ENCODE measurements at places on chromosomes 3 and 15. TPM values are rescaled to one million over a fixed set of nuclear protein-coding genes. Genes with fewer than 3 reads are reported as not detected.
A peak's percentile ranks its signal among the peaks of the same experiment; 100 is the strongest.

- H3K27ac ChIP-seq = no peak overlapping the region
- no peak for DNase-seq
- no peak overlapping the region for H3K4me3 ChIP-seq
- H3K4me1 ChIP-seq = no peaks in the 10 kb centered on the region
- H3K27me3 ChIP-seq = no peaks in the 10 kb centered on the region
Observed at GRCh38 chr3:170999737-171000242, 26.7 kb downstream of the SLC2A2 start.

- no peaks in the 10 kb centered on the region for H3K36me3 ChIP-seq
- no peaks in the 10 kb centered on the region for H3K27me3 ChIP-seq
- DNase-seq = no peak
- no peak overlapping the region for H3K27ac ChIP-seq
- H3K4me1 ChIP-seq = no peaks in the 10 kb centered on the region
- no peak overlapping the region for H3K4me3 ChIP-seq
Observed at GRCh38 chr3:160458151-160458550, 8.6 kb upstream of the TRIM59 start.

DNA sequence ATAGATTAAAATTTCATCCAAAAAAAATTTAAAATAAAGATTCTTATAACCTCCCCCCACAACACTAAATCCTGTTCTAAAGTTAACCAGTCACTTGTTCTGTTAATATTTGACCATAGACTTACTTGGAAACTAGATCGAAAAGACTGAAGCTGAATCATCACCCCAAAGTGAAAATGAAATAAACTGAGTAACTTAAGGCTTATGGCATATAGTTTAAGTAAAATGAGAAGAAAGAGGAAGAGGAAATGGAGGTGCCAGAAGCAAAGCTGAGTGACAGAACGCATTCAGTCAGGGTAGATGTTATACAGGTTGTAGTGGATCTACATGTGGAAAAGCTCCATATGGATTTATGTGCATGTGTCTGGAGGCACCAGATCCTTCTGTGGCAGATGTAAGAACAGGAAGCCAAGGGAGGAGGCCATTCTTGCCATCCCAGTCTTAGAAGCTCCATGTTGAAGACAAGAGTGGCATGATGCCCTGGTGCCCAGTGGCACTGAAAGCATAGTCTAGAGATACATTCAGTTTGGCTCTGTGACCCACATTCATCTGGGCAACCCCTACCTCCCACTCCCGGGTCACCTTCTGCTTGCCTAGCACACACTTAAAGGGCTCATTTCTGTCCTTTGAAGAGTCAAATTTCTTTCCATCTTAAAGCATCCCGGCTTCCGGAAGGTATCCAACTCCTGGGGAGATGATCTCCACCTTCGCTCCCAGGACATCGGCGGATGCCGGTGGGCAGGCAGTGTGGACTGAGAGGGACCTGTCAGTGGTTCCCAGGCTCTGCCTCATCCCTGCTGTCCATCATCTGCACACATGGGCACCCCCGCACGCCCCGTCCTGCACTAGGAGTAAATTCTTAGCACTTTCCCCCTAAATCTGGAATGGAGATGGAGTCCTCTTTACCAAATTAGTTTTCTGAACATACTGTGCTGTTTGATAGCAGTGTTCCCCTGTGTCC, 90.8 kb downstream of the NEO1 start:
- DNase-seq = no peak
- no peaks in the 10 kb centered on the region for H3K27me3 ChIP-seq
- no peak overlapping the region for H3K4me3 ChIP-seq
- H3K4me1 ChIP-seq = peaks cover 8% of the 10 kb centered on the region
- no peak overlapping the region for H3K27ac ChIP-seq

- peaks cover 5% of the 10 kb centered on the region for H3K4me1 ChIP-seq
- no peak for DNase-seq
- H3K36me3 ChIP-seq = no peaks in the 10 kb centered on the region
- H3K4me3 ChIP-seq = no peak overlapping the region
- H3K27me3 ChIP-seq = no peaks in the 10 kb centered on the region
Observed at GRCh38 chr3:16795581-16795980, 89.2 kb upstream of the PLCL2 start.

- H3K4me1 ChIP-seq = no peaks in the 10 kb centered on the region
- no peak for DNase-seq
- no peaks in the 10 kb centered on the region for H3K27me3 ChIP-seq
- H3K4me3 ChIP-seq = no peak overlapping the region
Observed at GRCh38 chr3:110027446-110028080, 690.2 kb upstream of the DPPA4 start.

DNA sequence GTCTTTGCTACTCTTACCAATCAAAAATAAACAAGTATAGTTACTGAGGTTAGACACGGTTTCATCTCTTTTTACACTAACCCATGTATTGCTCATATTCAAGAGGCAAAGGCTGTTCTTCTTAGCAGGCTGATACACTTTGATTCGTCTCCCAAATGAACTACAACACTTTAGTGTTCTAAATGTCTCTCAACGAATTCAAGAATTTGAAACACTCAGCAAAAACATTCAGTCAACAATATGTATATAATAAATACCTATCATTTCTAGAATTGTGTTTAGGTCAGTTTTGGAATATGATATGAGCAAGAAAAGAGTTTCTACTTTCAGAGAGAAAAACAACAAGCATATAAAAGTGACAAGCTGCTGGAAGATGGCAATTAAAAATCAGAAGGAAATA, 669.6 kb upstream of the DPPA4 start:
- no peaks in the 10 kb centered on the region for H3K27me3 ChIP-seq
- no peaks in the 10 kb centered on the region for H3K4me1 ChIP-seq
- no peaks in the 10 kb centered on the region for H3K36me3 ChIP-seq
- no peak overlapping the region for H3K27ac ChIP-seq
- DNase-seq = no peak
- no peak overlapping the region for H3K4me3 ChIP-seq

- DNase-seq = no peak
- no peak overlapping the region for H3K4me3 ChIP-seq
- no peaks in the 10 kb centered on the region for H3K27me3 ChIP-seq
- no peak overlapping the region for H3K27ac ChIP-seq
- H3K4me1 ChIP-seq = no peaks in the 10 kb centered on the region
Observed at GRCh38 chr15:71189718-71190117, 74.4 kb downstream of the THSD4 start.

- H3K4me1 ChIP-seq = peaks cover 21% of the 10 kb centered on the region
- DNase-seq = no peak
- H3K27me3 ChIP-seq = no peaks in the 10 kb centered on the region
- peak overlapping the region; percentile 59 for H3K27ac ChIP-seq
- peak overlapping the region; percentile 48 for H3K4me3 ChIP-seq
Observed at GRCh38 chr3:71225951-71226564, 357.5 kb downstream of the FOXP1 start.

- H3K36me3 ChIP-seq = no peaks in the 10 kb centered on the region
- H3K4me1 ChIP-seq = no peaks in the 10 kb centered on the region
- peak; percentile 36 for DNase-seq
- no peak overlapping the region for H3K27ac ChIP-seq
- H3K4me3 ChIP-seq = no peak overlapping the region
Observed at GRCh38 chr3:184727357-184728009, 15.6 kb upstream of the MAGEF1 start.

DNA sequence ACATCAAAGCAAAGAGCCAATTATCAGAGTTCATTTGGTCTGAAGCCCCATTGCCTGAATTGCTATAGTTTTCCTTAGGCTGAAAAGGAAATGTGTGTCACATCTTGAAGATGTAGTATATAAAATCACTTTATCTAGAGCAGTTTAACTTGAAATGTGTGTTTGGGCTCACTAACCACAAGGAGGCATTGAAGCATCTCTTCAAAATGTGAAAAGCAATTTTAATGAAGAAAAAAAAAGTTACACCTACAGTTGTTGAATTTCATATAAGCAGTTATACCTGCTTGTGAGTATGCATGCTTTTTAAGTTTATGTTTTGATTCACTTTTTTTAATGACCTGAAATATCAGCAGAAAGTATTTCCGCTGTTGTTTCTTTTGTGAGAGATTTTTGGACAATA, 129.3 kb downstream of the IQCH start:
- no peak for DNase-seq
- H3K4me3 ChIP-seq = no peak overlapping the region
- H3K36me3 ChIP-seq = no peaks in the 10 kb centered on the region
- H3K27me3 ChIP-seq = no peaks in the 10 kb centered on the region
- H3K27ac ChIP-seq = no peak overlapping the region

- no peaks in the 10 kb centered on the region for H3K4me1 ChIP-seq
- no peaks in the 10 kb centered on the region for H3K36me3 ChIP-seq
- H3K4me3 ChIP-seq = no peak overlapping the region
- no peaks in the 10 kb centered on the region for H3K27me3 ChIP-seq
- no peak overlapping the region for H3K27ac ChIP-seq
Observed at GRCh38 chr3:117837391-117837790, 1127.8 kb downstream of the TUSC7 start.

DNA sequence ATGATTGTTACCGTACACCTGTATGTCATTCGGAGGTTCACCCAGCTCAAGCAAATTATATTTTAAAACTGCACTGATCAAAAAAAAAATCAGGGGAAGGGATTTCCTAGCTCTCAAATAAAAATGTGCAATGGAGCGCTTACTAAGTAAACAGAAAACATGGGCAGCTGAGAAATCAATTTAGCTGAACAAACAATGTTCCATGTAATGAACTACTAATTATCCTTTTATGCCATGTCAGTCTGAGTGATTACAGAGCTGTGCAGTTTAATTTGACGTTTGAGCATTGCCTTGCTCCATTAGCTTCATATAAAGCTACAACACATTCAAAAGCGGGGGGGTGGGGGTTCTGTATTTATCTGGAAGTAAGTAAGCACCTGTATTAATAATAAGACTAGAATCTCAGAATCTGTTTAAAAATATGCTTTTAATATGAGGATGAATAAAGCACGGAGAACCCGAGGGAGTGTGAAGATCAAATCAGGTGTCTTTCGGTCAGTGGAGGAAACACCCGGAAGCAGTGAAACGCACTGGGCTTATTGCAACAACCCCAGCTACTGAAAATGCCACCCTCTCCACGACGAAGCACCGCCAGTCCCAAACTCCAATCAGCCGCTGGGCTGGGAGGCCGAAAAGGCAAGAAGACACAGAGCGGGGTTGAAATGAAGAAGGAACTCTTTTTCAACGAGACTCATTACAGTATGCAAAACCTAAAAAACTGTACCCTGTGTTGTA, 196.5 kb upstream of the ATP11B start:
- DNase-seq = no peak
- H3K4me1 ChIP-seq = no peaks in the 10 kb centered on the region
- no peak overlapping the region for H3K4me3 ChIP-seq
- H3K27me3 ChIP-seq = no peaks in the 10 kb centered on the region
- no peak overlapping the region for H3K27ac ChIP-seq

GRCh38 chr3:53665608-53666425, 171.4 kb downstream of the CACNA1D start:
- no peaks in the 10 kb centered on the region for H3K4me1 ChIP-seq
- H3K36me3 ChIP-seq = no peaks in the 10 kb centered on the region
- peaks cover 3% of the 10 kb centered on the region for H3K27me3 ChIP-seq
- H3K4me3 ChIP-seq = no peak overlapping the region
- DNase-seq = no peak
- no peak overlapping the region for H3K27ac ChIP-seq

DNA sequence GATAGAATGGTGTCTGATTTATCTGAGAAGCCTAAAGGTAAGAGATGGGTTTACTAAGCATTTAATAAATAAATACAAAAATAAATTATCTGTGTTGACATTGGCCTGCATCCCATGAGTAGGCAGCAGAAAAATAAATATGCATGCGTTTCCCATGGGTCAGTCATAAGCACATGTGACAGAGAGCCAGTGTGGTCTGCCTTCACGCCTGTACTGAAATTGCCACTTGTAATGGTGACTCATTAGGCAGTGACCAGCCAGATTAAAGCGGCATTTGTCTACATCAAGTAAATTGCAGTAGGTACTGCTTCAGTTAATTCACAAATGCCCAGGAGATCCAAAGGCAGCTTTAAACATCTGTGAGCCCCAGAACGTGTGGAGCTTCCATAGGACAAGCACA, 399.6 kb downstream of the NAALADL2 start:
- H3K4me1 ChIP-seq = no peaks in the 10 kb centered on the region
- H3K4me3 ChIP-seq = no peak overlapping the region
- H3K36me3 ChIP-seq = no peaks in the 10 kb centered on the region
- no peak overlapping the region for H3K27ac ChIP-seq
- no peak for DNase-seq

- no peaks in the 10 kb centered on the region for H3K36me3 ChIP-seq
- H3K4me1 ChIP-seq = no peaks in the 10 kb centered on the region
- peak; percentile 9 for DNase-seq
- H3K4me3 ChIP-seq = no peak overlapping the region
- no peak overlapping the region for H3K27ac ChIP-seq
- H3K27me3 ChIP-seq = no peaks in the 10 kb centered on the region
Observed at GRCh38 chr15:39874890-39875549, 45.0 kb downstream of the GPR176 start.

DNA sequence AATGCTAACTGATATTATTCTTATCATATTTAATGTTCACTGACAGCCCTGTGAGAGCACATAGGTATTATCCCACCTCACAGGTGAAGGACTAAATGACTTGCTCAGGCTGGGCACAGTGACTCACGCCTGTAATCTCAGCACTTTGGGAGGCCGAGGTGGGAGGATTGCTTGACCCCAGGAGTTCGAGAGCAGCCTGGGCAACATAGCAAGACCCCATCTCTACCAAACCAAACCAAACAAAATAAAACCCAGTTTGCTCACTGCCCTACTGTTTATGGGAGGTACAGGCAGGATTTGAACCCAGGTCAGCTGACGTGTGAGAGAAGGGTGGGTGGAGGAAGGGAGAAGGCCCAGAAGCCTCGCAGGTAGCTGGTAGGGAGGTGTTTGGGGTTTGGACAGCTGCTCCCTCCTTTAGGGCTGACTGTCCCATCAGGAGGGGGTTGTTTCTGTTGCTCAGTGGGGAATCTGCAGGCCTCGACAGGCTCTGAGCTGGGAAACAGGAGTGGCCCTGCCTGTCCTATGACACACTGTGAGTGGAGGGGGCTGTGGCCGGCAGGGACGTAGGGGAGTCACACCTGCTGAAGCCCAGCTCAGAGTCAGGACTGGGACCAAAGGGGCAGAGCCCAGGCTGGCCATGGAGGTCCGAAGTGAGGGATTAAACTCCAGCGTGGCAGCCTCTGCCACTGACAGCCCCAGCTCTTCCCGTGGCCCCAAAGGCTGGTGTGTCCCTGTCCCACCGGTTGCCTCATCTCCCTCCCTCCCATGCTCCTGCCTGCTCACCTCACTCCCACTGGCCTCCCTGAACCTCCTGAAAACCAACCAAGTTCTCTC, 25.3 kb downstream of the BHLHE40 start:
- no peak overlapping the region for H3K27ac ChIP-seq
- H3K36me3 ChIP-seq = no peaks in the 10 kb centered on the region

Gene KIF15
- 0.14 TPM for polyA plus RNA-seq

Gene IL17RB
- polyA plus RNA-seq = 0.22 TPM

Gene ENTPD3
- polyA plus RNA-seq = not detected

Gene CFAP100
- not detected for polyA plus RNA-seq

Gene LRRC31
- not detected for polyA plus RNA-seq

Gene SEMA6D
- not detected for polyA plus RNA-seq

Gene CPLX3
- polyA plus RNA-seq = not detected

Gene SLITRK3
- polyA plus RNA-seq = not detected

Gene UBE2E2
- 18.5 TPM for polyA plus RNA-seq
